ENCODE measurements at places on chromosomes 3 and 15.

GRCh38 chr3:63593779-63594178 lies 58.7 kb upstream of the SNTN start:
- no peak for DNase-seq

GRCh38 chr15:38620851-38621594 lies 56.4 kb upstream of the RASGRP1 start:
- no peak for DNase-seq

DNA sequence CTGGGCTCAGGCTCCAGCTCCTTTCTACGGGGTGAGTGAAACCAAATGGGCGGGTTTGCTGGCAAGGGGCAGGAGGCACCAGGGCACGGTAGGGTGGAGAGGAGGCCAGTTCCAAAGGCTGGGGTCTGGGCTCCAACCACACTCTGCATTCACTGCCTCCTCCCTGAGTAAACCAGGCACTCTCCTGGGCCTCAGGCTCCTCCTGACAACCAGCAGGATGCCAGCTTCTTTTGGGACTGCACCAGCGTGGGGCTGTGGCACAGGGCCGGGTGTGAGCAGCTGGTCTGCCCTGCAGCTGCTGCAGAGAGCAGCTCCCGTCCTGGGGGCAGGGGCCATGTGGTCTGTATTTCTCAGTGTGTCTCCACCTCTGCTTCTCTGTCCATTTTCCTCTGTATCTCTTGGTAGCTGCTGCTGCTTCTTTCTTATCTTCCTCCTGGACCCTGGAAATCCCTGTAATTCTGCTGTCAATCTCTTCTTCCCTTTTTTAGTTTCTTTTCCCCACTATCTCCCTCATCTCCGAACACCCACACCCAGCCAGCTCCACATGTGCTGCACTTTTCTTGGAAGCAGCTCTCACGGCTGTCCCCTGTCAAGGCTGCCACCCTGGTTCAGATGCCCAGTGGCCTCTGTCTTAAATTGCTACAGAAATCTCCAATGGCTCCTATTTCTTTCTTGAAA lies 54.9 kb upstream of the TBC1D21 start:
- no peak for DNase-seq

- no peak for DNase-seq
Observed at GRCh38 chr3:48107227-48107626, 81.0 kb downstream of the CDC25A start.

- no peak for DNase-seq
Observed at GRCh38 chr3:141556034-141556433, 69.2 kb downstream of the RASA2 start.

GRCh38 chr15:91050128-91050455 lies 27.7 kb upstream of the VPS33B start:
- no peak for DNase-seq

DNA sequence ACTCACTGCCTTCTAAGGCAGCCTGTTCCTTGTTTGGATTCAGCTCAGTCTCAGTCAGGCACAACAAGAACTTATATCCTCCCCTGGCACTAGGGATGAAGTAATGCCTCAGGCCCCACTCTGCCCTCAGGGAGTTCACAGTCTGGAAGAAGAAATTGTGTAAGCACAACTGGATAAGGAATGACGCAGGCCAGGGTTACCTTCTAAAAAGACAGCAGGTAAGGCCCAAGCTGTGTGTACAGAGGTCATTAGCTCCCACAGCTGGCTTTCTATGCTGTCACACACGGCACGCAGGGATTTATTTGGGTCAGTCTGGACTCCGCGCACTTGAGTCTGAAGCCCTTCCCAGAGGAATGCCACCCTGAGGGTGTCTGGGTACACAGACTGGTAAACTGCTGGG lies 82.9 kb downstream of the IQSEC1 start:
- no peak for DNase-seq

DNA sequence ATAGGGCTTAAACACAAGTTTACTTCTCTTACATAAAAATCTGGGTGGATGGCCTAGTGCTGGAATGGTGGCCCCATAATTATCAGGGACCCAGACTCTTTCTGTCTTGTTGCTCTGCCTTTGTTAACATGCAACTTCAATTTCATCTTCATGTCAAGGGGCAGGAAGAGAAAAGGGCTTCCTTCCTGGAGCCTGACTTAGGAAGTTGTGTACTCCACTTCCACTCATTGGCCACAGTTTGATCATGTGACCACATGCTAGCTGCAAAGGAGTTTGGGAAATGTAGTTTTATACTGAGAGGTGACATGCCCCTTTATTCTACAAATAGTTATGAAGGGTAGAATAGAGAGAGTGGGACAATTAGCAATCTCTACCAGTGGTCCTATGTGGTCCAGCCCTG lies 39.3 kb downstream of the RHCG start:
- peak; percentile 47 for DNase-seq

GRCh38 chr3:156606729-156607128 lies 51.8 kb upstream of the SSR3 start:
- DNase-seq: no peak

Data from GM12891 (cell line).